ENCODE measurements at places on chromosomes 7 and 10. TPM values are rescaled to one million over a fixed set of nuclear protein-coding genes. Genes with fewer than 3 reads are reported as not detected.

- DNase-seq: no peak
Observed at GRCh38 chr10:79547973-79548372, 12.2 kb downstream of the SFTPA2 start.

- DNase-seq: no peak
Observed at GRCh38 chr10:538895-539294, 150.6 kb downstream of the DIP2C start.

- DNase-seq: no peak
Observed at GRCh38 chr10:75269605-75270004, 33.8 kb upstream of the COMTD1 start.

DNA sequence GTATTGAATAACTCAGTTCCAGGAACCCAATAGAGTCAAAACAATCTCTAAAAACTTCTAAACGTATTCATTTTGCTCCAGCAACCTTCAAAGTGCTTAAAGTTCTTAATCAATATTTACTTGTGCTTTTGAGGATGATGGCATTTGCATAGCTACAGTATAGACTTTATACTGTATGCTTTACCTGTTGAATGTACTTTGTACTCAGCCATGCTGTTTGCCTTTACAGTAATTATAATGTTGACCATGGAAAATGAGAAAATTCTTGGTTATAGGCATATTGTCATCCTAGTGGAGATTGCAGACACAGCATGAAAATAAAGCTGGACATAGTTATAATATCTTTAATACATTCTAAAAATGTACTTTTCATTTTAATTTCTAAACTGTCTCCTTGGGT lies 762.7 kb upstream of the PHF14 start:
- DNase-seq: no peak

GRCh38 chr10:132107186-132107948 lies 41.6 kb downstream of the JAKMIP3 start:
- DNase-seq: peak; percentile 64

- DNase-seq: no peak
Observed at GRCh38 chr7:146004805-146005204, 111.8 kb upstream of the CNTNAP2 start.

Gene NXPH1
- not detected for polyA plus RNA-seq

Gene TRIM74
- 2.0 TPM for polyA plus RNA-seq

Gene MYO1G
- 0.74 TPM for polyA plus RNA-seq

Gene PTN
- 135 TPM for polyA plus RNA-seq

Gene ZWINT
- 61.3 TPM for polyA plus RNA-seq

Data from renal pelvis (tissue), 12 donors.